ENCODE measurements at places on chromosomes 13 and 19.

GRCh38 chr13:97124915-97125809 is 97.0 kb upstream of the MBNL2 start:
- no peak for DNase-seq

- no peak for DNase-seq
These were observed 295.3 kb downstream of the UQCRFS1 start for GRCh38 chr19:28917621-28918020.

DNA sequence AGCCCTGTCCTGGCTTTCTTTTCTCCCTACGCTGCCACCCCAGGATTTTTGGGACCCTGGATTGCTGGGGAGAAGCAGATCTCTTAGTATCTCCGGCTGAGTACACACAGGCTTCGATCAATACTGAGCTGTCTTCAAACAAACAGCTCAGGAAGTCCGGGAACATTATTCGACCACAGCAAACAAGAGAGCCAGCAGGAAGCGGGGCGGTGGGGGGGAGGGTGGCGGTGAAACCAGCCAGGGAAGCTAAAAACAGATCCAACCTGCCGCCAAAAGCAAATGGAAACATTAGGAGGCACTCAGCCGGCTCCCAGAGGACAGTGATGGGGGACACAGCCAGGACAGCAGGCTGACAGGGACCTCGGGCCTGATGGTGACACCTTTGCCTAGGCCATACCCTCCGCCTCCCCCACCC is 12.2 kb upstream of the BCAM start:
- peak; percentile 18 for DNase-seq

GRCh38 chr19:57946316-57946715 is 1.2 kb downstream of the ZNF256 start:
- no peak for DNase-seq

DNA sequence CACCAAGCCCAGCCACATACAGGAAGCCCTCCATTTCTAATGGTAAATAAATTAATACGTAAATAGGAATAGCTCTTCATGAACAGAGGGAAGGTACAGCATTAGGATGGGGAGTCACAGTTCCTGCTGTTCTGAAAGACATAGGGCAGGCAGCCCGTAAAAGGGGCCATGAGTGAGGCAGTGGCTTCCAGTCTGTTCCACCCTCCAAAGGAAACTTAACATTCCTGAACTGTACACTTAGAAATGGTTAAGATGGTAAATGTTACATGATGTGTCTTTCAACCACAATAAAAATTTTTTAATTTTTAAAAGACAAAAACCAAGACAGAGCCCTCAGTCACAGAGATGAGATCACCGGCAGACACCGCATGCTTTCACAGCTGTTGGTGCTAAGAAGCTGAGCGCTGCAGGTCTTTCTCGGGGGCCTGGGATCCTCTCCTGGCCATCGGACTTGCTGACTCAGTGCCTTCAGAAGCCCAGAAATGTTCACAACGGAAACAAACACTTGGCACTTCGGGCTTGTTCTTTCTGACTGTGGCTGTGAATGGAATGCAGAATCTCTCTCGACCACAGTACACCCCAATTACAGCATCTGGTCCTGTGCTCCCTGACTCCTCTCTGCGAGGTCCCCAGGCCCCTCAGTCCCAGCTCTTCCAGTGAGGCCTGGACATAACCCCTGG is 36.4 kb downstream of the EPS15L1 start:
- DNase-seq, result no peak
